ENCODE measurements at places on chromosomes 5 and 9.
A peak's percentile ranks its signal among the peaks of the same experiment; 100 is the strongest.

- no peak for DNase-seq
Observed at GRCh38 chr5:10456583-10457420, 15.1 kb downstream of the ROPN1L start.

GRCh38 chr9:131529597-131530545 is 1.2 kb downstream of the UCK1 start:
- no peak for DNase-seq

DNA sequence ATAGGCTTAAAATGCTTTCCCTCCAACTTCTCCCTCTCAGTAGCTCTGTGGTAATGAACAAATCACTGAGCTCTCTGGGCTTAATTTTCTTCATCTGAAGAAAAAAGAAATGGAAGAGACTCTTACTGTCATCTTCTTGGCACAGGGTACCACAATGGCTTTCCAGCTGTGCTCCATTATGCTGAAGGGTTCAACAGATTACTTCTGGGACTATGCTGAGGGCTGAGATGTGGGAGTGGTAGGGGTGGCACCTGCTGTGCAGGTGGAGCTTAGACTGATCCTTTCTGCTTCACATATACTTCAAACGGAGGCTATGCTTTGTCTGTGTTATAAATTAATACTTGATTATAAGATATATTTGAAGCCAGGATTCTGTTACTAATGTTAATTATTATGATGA is 840.2 kb upstream of the C9orf72 start:
- DNase-seq: no peak

DNA sequence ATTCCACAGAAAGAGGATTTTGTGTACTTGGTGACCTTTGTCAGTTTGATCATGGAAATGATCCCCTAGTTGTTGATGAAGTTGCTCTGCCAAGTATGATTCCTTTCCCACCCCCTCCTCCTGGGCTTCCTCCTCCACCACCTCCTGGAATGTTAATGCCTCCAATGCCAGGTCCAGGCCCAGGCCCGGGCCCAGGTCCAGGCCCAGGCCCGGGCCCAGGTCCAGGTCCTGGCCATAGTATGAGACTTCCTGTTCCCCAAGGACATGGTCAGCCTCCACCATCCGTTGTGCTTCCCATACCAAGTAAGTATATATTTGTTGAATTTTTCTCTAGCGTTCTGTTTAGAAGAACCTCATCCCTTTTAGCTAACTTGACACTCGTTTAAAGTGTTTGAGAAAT is 30.0 kb downstream of the RBM27 start:
- DNase-seq: peak; percentile 55

DNA sequence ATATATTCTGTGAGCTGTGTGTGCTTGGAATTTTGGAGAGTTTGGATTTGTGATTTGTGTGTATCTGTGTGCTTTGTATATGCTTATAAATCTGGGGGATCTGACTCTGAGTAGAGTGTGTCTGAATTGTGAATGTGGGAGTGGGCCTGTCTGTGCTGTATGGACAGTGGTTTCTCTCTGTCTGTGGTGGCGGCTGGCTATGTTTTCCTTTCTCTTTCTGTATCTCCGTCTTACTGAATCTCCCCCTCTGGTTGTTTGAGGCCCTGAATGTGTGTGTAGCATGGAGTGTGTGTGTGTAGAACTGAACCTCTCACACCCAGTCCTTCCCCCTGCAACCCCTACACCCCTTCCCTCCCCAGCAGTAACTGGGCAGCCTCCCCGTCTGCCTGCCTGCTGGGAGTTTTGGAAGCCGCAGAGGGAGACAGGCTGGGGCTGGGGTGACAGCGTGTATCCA is 4.7 kb downstream of the CXXC5 start:
- DNase-seq: peak; percentile 32

DNA sequence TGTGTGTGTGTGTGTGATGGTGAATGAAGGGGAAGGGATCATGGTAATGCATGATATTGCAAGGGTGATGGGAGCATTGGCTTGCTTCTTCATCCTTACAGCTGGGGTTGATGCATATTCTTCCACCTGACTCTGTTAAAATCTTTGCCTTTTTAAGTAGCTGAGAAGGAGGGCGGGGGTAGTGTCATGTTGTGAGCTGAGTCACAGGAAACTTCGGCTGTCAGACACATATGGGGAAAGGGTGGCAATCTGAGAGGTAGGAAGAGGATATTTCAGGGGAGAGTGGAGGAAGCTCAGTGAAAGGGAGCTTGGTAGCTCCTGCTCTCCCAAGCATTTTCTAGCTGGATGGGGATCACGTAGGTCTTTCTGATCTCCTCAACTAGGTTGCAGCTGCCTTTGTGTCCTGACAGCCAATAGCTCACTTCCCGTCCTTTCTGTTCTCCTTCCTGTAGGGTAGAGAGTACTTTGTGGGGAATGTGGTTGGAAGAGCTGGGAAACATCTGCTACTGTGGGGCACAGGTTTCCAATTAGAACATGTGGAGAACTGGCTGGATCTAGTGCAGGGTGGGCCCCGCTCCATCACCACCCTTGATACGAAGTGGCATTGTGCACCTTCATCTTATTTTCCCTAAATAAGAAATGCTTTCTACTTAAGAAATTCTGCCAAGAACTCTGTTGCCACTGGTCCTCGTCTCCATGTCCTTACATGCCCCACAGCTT is 18.1 kb upstream of the CLK4 start:
- no peak for DNase-seq

- DNase-seq: no peak
Observed at GRCh38 chr5:71623221-71623794, 36.2 kb downstream of the MCCC2 start.

DNA sequence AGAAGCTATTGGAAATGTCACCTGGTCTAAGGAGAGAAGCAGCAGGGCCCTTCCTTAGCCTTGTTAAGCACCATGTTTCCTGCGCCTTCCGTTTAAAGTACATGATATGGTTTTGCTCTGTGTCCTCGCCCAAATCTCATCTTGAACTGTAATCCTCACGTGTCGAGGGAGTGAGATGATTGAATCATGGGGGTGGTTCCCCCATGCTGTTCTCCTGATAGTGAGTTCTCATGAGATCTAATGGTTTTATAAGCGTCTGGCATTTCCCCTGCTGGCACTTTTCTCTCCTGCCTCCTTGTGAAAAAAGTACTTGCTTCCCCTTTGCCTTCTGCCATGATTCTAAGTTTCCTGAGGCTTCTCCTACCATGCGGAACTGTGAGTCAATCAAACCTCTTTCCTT is 49.7 kb downstream of the PRDM6 start:
- no peak for DNase-seq

DNA sequence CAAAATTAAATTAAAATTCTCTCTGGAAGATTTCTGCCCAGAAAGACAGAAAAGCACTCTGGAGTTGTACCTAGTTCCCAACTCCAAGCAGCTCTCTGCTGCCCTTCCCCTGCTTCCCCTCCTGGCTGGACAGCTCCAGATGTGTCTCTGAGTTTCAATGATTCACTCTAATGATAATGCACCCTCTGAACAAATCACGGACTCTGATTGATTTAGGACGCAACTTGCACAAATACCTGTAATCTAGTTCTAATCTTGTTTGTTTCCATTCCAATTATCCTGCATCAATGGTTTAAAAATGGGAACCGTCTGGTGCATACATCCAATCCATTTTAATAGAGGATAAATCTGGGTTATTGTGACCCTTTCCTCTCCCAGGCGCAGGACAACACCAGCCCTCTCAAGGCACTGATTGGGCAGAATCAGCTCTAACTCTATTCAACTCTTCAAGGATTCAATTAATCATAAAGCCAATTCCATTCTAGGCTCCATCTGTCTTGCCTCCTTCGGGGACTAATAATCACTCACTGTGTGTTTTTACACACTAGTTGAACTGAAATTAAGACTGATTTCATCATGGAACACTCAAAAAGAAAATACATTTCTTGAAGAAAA is 111.2 kb upstream of the LRRTM2 start:
- DNase-seq: no peak

DNA sequence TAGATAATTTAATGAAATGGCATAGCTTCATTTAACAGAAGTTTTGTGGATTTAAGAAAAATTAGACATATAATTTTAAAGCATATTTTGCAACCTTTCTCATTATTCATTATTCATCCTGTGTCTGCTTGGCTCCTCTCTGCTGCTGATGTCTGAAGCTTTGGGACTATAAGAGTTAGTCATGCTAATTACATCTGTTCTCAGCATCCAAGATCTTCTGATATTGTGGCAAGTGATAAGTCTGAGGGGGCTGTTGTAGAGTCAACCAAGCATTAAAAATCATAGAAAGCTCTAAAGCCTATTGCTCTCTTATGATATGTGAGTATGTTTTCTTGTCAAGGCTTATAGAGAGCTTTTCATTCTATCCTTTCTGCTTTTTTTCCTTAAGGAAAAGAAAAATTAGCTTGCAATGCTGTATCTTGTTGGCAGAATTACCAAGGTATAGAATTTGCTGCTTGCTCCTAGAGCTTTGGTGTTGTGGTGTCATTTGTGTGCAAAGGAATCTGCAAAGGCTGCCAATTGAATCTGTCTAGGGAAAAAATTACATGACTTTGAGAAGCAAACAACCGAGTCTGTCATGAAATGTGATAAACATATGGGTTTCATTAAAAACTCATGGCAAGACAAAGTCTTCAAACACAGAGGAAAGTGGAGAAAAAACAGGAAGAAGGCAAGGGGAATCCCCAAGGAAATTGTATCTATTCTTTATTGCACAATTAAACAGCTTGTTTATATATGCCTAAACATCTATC is 156.1 kb upstream of the DAB2 start:
- DNase-seq: no peak

- peak; percentile 51 for DNase-seq
Observed at GRCh38 chr5:93281980-93282772, 298.8 kb downstream of the NR2F1-AS1 start.

DNA sequence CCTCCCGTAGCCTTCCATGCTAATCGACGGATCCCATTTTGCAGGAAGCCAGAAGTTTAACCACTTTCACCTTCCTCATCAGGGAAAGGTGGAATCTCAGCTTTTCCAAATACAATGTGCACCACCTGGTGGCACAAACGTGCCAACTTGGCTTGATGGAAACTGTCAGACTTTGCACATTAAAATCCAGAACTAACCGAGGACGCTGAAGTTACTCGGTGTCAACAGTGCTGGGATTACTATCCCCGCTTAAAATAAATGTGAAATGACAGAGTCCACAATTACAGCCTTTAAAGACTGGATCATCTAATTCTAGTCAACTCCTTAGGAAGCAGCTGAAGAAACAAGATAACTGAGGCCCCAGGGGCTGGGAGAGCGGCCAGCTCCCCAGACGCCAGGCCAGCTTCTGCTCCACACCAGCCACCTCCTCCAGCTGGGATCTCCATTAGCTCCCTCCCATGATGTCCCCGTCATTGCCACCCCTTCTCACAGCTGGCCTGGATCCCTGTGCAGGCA is 50.1 kb upstream of the RETREG1 start:
- peak; percentile 74 for DNase-seq

DNA sequence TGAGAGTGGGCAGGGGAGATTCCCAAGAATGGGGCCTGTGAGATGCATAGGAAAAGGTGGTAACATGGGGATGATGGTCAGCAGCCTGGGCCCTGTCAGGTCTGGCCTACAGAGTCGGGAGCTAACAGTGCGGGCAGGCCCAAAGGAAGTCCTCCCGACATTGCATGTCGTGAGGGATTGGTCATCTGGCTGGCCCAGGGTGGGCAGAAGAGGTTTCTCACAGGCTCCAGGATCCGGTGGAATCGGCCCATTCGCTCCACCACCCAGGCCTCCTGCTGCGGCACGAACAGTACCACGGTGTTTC is 514 bp downstream of the STOML2 start:
- DNase-seq: no peak

DNA sequence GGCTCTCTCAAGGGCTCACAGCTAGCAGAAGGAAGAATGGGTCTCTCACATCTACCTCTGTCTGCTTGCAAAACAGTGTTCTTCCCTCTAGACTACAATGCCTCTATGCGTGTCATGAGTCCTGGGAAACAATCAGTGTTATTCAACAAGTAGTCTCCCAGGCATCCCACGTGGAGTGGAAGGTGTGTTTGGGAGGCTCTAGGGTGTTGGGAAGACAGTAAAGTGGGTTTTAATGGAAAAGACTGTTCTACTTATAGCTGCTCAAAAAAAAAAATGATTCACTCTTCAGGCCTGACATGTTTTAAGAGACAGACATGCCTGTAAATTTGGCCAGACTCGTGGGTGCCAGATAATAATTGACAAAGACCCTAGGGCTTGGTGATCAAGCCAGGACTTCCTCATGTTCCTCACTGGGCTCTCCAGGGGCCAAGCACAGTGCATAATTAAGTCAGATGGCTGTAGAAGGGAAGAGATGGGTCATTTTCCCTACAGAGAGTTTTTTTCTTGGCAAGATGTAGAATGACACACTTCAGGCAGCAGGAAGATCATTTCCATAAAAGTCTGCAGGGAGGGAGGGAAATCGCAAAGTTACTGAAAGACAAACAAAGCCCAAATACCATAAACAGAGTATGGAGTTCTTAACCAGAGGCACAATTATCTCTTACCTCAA is 246.4 kb downstream of the ACTL7B start:
- no peak for DNase-seq

DNA sequence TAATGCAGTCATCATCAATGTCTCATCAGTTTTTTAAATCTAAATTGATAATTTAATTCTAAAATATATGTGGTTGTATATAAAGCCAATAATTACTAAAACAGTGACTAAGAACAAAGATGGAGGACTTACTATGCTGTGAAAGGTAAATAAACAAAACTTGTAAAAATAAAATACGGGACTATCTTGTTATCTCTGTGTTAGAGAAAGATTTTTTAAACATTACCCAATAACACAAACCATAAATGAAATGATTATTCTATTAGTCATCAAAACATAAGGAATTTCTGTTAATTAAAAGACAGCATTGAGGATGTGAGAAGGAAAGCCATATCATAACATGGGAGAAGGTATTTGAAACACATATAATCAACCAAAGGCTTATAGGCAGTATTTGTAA is 226.2 kb upstream of the SMC2 start:
- no peak for DNase-seq

DNA sequence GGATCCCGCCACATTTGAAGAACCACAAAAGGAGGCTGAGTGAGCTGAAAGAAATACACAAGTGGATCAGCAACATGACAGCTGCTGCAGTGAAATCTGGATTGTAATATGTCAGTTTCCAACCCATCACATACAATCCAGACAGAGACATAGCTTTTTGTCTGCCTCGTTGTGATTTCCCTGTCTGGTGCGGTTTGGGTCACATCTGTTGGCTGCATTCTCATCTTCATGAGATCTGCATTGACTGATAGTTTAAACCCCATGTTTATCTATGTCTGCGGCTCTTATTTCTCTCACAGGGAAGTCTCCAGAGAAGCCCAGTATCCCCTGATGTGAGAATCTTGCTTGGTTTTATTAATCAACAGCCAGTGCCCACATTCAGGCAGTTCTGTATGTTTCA is 403.1 kb upstream of the ZNF608 start:
- no peak for DNase-seq

- peak; percentile 42 for DNase-seq
Observed at GRCh38 chr5:15285901-15286583, 213.9 kb upstream of the FBXL7 start.

DNA sequence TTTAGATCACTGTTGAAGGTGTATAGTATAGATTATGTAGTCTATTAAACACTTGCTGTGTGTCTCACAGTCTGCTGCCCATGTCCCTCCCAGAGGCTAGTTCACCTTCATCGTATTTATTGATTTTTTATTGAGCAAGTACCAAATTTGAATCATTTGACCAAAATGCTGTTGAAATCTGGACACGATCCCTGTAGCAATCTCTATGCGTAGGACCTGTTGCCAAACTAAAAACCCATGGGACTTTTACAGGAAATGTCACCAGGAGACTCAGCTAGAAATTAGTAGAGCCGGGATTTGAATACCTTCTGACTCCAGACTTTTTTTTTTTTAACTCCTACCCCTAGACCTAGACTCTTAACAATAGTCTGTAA is 17.5 kb downstream of the SLC31A1 start:
- DNase-seq: no peak

- no peak for DNase-seq
Observed at GRCh38 chr5:73135429-73136054, 15.2 kb downstream of the TMEM171 start.

GRCh38 chr5:91469517-91470165 is 86.5 kb upstream of the ARRDC3 start:
- no peak for DNase-seq

All from left ventricle myocardium superior (tissue), 1 donor.